ENCODE measurements at places on chromosomes 6 and 20.

DNA sequence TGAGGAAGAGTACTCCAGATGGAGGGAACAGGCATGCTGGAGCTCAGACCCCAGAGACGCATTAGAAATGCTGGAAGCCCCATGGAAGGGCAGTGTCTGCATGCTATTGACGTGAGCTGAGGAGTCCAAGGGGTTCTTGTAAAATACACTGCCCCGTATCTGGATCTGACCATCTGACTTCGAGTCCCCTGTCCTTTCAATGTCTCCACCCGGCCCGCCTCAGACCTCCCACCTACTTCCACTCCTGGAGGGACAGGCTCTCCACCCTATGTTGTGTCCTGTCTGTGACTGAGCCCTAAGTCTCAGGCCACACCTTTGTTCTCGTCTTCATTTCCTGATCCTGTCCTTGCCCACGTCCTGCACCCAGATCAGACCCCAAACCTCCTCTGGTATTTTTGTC lies 496.3 kb downstream of the CDH26 start:
- no peak for DNase-seq

DNA sequence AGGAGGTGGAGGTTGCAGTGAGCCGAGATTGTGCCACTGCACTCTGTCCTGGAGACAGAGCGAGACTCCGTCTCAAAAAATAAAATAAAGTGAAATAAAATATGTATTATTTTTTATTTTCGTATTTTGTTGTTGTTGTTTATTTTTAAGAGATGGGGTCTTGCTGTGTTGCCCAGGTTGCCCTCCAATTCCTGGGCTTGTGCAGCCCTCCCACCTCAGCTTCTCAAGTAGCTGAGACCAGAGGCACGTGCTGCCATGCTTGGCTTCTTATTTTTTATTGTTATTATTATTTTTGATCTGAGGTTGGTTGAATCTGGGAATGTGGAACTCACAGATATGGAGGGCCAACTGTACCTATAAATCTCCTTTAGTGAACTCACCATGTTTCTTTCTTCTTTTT lies 10.1 kb downstream of the KPNA5 start:
- DNase-seq: no peak

DNA sequence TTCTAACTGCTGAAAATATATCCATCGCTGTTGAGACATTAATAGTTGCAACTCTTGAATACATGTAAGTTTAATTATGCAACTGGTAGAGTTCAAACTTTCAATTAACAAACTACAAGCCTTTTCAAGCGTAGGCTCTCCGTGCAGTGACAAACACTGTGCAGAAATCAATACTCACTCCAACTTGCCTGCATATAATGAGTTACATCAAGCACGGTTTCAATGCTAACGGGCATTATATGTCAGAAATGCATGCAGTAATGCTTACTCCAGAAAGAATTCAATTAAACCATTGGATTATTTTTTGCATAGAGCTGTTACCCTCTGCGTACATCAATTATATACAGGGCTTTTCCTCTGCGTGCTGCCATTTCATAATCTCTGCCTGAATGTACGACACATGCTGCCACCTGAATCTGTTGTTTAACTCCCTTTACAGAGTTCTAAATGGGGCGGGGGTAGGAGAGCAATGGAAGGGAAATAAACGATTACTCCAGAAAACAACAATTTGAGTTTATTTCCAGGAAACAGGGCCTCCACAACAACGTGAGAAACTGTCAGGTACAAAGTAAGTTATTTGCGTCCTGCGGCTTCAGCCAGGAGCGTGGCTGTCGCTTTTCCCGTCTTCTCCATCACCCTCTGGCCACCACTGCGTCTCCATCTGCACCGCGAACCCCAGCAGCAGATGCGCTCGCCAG lies 1.8 kb downstream of the PTPRK start:
- DNase-seq: no peak

- no peak for DNase-seq
Measured at GRCh38 chr6:14671261-14671681, 553.7 kb downstream of the CD83 start.

GRCh38 chr20:58019027-58019849 lies 209.2 kb downstream of the ANKRD60 start:
- no peak for DNase-seq

DNA sequence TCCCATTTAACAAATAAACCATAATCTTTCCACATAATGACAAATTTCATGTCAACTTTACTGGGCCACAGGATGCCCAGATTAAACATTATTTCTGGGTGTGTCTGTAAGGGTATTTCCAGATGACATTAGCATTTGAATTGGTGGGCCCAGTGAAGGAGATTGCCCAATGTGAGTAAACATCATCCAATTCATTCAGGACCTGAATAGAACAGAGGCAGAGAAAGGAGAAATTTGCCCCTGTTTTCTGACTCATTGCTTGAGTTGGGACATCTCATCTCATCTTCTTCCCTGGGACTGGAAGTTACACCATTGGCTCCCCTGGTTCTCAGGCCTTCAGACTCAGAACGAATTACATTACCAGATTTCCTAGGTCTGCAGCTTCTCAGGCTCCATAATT lies 142.9 kb downstream of the TPBG start:
- DNase-seq: no peak

DNA sequence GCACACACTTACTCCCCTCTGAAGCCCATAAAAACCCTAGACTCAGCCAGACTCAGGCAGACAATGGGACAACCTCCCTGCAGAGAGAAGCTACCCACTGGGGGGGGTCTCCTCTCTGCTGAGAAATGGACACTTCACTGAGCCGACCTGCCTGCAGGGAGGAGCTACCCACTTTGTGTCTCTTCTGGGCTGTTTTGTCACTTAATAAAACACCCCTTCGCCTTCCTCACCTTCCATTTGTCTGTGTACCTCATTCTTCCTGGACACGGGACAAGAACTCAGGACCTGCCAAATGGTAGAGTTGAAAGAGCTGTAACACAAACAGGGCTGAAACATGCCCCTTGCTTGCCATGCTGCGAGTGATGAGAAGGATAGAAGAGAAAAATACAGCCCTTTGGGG lies 151.7 kb upstream of the HDDC2 start:
- no peak for DNase-seq

DNA sequence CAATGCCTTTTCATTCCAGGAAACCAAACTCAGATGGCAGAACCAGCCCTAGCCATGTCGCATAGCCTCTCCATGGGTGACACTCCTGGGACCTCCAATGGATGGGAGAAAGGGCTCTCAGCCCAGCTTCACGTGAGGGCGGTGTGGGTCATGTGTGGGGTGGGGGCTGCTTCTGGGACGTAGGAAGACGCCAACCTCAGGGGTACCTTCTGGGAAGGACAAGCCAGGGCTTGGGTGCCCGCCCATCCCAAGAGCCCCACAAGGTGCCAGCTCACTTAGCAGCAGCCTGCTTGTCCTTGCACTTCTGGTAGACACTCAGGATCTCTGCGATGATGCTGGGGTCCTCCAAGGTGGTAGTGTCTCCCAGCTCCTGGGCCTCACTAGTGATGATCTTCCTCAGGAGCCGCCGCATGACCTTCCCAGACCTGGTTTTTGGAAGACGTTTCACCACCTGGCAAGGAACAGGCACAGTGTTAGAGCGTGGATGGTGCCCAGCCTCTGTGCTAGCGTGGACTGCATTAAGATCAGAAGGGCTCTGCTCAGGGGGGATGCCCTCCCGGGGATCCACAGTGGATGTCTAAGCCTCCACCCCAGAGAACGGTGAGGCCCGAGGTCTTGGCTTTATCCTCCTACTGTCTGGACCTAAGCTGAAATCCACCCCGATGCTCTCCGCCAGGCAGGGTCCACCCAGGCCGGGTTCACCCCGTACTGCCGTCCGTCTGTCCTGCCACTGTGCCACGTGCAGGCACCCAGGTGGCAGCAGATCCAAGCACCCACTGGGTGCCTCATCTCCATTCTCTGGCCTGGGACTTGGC lies 15.1 kb upstream of the APMAP start:
- DNase-seq: no peak

DNA sequence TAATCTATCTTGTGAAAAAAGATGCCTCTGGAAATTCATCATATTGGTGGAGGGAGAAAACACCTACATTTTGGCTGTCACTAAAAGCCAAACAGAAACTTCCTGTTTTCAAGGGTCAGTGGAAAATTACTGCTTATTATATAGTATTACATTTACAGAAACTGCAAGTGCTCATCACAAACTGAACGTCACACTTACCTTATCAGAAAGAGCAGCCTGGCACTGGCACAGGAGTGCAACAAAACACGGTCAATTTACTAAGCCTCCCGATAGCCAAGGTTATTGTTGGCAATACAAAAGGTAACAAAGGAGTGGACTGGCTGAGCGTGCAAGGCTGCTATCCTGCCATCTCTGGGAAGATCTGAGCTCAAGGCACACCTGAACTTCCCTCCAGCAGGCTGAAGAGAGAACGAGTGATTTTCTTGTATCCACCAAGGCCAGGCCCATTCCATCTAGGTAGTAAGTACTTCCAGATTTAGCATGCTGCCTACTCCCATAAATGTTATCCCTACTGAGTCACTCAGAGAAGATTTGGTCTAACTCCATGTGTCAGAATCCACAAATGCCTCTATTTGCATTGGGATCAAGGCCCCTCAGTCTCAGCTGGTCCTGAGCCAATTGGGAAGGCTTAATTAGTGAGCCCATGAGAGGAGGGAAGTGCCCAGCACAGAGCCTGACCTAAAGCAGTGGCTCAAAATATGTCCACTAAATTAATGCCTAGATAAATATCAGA lies 399.8 kb downstream of the BTBD9 start:
- DNase-seq: no peak

- no peak for DNase-seq
Measured at GRCh38 chr6:34610819-34611477, 54.8 kb upstream of the SPDEF start.

GRCh38 chr6:142331601-142332000 lies 29.8 kb downstream of the ADGRG6 start:
- no peak for DNase-seq

Measured in nucleus accumbens (tissue), 56 donors.